T-helper 1 cell (primary cell): ENCODE measurements at places on chromosomes 1 and 21.
A peak's percentile ranks its signal among the peaks of the same experiment; 100 is the strongest.

DNA sequence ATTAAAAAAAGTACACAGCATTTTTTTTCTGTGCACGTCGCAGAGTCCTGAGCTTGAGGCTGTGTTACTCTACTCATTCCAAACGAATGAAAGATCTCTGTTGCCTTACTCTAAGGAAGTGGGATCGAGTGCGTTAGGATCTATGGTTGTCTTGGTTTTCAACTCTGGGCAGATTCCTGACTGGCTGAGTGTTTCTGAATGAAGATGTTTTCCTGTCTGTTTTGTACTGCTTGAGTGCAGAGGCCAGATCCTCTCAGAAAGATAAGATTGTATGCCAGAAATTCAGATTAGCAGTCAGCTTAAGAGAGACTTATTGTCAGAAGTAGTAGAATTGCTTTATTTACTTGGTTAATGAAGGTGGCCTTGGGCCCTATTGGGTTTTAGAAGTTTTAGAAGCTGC lies 14.0 kb downstream of the PLA2G2E start:
- no peak for DNase-seq

DNA sequence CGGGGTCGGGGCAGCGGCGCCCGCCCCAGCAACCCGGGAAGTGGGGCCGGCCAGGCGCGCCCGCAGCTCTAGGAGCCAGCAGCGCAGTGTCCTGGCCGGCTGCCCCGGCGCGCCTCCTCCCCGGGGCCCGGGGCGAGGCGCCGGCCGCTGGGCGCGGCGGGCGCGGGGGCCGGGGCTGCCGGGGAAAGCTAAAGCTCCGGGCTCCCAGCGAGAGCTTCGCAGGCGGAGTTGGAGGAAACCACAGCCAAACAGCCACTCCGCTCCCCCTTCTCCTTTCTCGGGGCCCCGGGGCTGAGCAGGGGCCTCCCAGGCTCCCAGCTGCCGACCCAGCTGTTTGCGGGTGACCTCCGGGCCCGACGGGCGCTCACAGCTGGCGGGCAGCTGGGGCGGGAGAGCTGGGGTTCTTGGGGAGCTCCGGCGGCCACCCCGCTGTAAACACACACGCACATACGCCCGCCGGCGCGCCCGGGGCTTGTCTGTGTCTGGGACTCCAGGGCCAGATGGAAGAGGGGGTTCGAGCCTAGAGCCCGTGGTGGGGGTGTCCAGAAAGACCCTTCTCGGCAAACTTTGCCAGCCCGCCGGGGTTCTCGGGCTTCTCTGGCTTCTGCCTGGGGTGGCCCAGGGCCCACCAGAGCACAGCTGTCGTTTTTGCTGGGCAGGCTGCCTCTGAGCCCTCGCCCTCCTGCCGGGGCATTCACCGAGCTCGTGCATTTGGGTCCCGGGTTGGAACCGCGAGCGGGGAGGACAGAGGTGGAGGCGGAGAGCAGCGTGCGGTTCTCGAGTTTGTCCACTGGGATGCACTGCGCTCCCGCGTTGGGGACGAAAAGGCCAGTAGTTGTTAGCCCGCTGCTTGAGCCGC lies 1.5 kb downstream of the AJAP1 start:
- no peak for DNase-seq

GRCh38 chr1:5740865-5741860 lies 251.1 kb downstream of the NPHP4 start:
- no peak for DNase-seq

- DNase-seq: no peak
Observed at GRCh38 chr1:100936194-100936967, 40.5 kb downstream of the SLC30A7 start.

GRCh38 chr1:182149411-182149965 lies 88.0 kb upstream of the ZNF648 start:
- no peak for DNase-seq

DNA sequence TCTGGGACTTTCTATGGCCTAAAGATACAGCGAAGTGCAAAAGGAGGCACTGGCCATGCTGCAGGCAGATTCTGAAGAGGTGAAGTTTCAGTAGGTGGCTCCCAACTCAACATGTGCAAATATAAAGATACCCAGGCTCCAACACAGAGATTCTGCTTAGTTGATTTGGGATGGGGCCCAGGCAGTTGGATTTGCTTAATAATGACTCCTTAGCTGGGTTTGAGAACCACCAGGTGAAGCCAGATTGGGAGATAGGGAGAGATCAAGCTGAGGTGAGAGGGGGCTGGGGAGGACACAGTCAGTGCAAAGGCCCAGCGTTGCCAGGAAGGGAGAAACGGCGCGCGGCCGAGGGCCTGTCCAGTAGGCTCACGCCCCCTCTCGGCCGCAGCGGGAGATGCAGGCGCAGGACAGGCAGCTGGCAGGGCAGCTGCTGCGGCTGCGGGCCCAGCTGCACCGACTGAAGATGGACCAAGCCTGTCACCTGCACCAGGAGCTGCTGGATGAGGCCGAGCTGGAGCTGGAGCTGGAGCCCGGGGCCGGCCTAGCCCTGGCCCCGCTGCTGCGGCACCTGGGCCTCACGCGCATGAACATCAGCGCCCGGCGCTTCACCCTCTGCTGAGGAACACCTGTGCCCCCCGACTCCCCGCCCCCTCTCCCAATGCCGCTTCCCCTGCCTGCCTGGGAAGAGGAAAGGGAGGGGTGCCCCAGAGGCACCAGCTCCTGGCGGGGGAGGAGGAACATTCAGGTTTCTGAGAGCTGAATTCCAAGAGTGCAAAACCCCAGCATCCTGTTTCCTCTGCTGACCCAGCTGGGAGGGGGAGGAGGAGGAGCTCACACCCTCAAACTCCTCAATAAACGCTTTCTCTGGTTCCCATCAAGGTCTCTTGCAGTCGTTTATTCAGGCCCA lies 1.2 kb downstream of the FAM167B start:
- DNase-seq: peak; percentile 68

DNA sequence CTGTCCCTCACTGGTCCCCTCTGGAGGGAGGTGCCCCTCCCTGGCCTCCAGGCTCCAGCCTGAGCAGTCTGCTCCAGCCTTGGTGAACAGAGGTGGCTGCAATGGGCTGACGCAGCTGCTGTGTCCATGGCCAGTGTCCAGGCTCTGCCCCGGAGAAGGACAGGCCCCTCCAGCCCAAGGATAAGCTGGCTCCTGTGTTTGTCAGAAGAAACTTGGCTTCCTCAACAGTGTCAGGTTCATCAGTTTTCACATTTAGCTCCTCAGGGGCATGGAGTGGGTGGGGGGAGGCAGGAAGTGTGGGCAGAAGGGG lies 402.8 kb downstream of the MATN1 start:
- no peak for DNase-seq

GRCh38 chr1:78029793-78030192 lies 16.0 kb upstream of the GIPC2 start:
- no peak for DNase-seq

DNA sequence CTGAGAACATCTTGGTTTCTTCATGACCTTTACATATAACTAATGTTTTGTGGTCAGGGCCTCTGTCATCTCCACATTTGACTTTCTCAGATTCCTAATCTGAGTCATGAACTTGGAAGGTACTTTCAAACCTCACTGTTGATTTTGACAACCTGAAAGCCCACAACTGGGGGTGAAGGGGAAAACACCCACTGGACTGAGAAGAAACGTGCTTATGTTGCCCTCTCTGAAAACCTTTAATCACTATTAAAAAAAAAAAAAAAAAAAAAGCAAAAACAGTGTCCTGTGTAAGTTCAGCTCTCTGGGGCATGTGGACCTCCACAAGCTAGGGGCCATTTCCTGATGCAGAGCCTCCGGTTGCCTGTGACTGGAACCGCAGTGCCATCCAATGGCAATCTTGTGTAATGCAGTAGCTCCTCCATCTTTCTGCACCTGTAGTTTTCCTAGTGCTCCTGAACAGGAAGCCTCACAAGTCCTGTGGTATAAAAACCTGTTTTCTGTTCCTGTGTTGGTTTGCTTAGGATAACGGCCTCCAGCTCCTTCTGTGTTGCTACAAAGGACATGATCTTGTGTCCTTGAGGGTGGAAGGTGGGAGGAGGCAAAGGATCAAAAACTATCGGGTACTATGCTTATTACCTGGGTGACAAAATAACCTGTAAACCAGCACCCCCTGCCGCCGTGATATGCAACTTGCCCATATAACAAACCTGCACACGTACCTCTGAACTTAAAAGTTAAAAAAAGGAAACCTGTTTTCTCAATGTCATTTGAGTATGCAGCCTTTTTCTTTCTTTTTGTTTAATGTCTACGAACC lies 124.5 kb downstream of the ZNF648 start:
- peak; percentile 23 for DNase-seq

- DNase-seq: no peak
Observed at GRCh38 chr1:156862997-156863599, 2.4 kb downstream of the NTRK1 start.

DNA sequence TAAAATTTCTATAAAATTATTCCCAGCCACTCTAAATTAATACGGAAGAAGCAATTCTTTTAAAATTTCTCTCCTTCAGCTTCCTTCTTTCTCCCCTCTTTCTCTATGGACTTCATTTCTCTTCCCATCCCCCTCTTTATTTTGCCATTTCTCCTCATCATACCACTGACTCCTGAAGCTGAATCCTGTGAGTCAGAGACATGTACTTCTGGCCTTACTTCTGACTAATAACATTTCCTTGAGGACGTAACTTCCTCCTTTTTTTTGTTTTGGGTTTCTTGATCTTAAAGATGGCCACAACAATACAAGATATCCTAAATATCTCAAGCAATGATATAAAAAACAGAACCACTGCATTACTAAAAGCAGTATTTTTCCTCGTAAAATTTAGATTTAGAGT lies 63.6 kb upstream of the DENND1B start:
- no peak for DNase-seq

- no peak for DNase-seq
Observed at GRCh38 chr1:59732214-59732955, 82.4 kb upstream of the HOOK1 start.

- DNase-seq: no peak
Observed at GRCh38 chr1:156089704-156090103, 7.4 kb upstream of the MEX3A start.

- DNase-seq: no peak
Observed at GRCh38 chr1:54167422-54168139, 14.8 kb upstream of the CDCP2 start.

DNA sequence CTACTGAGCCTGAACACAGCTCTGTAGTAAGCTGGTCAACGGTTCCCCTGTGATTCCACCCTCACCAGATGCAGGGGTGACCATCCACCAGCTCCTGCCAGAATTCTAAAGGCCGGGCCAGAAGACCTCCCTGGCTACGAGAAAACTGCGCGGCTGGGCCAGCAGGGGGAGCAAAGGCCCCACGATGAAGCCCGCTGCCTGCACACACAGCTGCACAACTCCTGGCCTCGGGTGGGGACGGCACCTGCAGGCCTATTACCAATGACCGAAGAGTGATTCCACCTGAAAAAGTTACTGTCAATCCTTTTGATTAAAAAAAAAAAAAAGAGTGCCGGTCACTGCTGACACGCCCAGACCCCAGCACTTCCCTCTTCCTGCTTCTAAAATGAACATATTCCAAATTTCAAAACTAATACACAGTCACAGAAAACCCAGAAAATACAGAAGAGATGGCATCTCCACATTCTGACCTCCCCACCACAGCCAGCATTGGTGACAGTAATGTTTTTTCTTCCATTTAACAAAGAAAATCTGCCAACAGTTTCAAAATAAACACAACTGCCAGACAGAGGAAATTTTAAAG lies 49.8 kb upstream of the RIPK4 start:
- peak; percentile 48 for DNase-seq

- DNase-seq: no peak
Observed at GRCh38 chr21:31352836-31353235, 8.8 kb upstream of the TIAM1 start.

DNA sequence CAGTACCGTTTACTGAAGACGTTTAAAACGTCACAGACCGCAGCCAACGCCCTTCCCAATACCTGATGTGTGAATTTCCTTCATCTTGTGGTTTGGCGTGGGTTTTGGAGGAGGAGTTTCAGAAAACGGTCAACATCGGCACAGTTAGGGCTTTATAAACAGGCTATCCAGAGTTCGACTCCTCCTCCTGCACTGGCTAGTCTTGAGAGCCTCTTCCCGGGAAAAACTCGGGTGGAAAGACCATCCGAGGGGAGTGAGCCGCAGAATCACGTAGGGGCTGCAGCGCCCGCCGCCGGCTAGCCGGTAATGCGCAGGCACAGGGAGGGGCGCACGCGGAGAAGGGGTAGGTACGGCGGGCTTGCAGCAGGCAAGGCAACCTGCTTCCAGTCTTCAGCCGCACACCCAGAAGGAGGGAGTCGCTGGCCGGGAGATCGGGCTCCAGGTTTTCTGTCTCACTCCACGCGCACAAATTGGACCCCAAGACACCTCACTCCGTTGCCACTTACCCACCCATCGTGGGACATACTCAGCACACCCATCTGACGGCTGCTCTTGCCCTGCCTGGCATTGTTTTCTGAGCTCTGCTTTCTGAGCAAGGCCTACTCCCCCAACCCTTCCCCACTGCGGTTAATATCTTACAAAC lies 25.4 kb downstream of the SLC19A2 start:
- DNase-seq: peak; percentile 74

DNA sequence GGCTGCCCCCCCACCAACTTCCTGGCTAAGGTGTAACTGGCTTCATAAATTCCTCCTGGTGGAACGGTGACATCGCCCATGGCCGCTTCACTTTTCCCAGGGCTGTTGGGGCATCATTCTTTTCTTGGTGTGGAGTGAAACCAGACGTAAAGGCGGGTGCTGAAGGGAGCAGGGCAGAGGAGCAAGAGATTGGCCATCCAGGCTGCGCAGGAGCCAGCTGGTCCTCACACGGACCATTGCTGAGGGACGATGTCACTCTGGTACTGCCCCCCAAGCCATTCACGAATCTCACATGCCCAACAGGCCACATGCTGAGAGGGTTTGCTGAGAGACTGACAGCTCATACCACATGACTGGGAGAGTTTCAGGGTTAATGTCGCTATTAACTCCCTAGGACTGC lies 10.5 kb upstream of the PKP1 start:
- DNase-seq: no peak

GRCh38 chr1:230972855-230973271 lies 5.8 kb downstream of the TTC13 start:
- DNase-seq: peak; percentile 26

GRCh38 chr1:248852481-248853405 lies 6.1 kb downstream of the ZNF692 start:
- DNase-seq: no peak

DNA sequence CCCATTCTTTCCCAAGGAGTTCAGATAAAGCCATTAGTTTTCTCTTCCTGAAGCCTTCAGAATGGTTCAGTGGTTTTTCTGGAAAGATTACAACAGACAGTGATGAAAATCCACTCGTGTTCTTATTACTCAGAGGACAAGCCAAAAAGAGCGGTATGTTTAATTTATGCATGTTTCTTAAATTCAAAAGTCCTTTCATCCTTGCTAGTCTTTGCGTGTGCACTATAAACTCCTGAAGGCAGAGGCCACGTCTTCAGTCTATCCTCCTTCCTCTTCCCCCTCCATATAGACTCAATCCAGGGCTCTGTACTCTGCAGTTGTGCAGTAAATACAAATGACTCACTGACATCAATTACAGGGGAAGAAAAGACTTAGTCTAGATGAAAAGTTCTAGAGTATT lies 409.2 kb upstream of the PLXNA2 start:
- no peak for DNase-seq
